ENCODE measurements at places on chromosomes 1 and 21.

DNA sequence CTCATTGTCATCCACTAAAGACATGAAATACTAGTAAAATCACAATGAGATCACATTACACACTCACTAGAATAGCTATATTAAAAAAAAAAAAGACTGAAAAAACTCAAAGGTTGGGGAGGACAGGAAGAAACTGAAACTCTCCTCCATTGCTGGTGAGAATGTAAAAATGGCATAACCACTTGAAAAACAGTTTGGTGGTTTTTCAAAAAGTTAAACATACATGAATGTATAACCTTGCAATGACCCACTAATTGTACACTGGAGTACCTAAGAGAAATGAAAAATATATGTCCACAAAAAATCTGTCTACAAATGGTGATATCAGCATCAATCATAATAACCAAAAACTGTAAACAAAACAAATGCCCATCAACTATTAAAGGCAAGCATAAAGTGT is 44.0 kb downstream of the NRIP1 start:
- DNase-seq = no peak

DNA sequence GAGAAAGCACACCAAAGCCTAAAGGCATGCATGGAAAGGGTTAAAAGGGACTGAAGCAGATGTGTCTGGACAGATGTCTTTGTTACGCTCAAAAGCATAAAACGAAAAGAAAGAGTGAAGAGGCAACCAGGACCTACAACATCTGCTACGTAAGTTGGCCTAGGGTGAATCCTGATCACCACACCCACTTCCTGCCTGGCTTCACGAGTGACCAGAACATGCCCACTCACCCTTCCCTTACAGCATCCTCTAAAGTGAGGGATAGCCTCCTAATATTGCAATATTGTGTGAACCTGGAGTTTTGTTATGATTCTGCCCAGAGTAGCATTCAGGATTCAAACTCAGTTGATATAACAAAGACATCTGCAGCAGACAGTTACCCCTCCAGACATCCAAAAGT is 10.6 kb upstream of the OLIG2 start:
- no peak for DNase-seq

- DNase-seq = no peak
Observed at GRCh38 chr1:221765527-221765926, 23.6 kb upstream of the DUSP10 start.

- no peak for DNase-seq
Observed at GRCh38 chr1:206000641-206001339, 2.4 kb downstream of the RAB7B start.

DNA sequence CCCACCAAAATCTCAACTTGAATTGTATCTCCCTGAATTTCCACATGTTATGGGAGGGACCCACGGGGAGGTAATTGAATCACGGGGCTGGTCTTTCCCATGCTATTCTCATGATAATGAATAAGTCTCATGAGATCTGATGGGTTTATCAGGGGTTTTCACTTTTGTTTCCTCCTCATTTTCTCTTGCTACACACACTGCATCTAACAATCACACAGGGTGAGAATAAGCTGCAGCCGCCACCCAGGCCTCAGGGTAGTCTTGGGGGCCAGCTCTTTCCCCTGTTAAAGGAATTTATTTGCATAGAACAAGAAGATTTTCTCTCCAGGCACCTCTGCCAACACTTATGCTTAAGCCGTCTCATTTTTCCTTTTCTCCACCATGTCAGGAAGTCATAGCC is 26.0 kb upstream of the GBP6 start:
- no peak for DNase-seq

- DNase-seq = no peak
Observed at GRCh38 chr1:240914506-240914905, 302.6 kb upstream of the GREM2 start.

GRCh38 chr1:66422804-66423203 is 111.1 kb upstream of the SGIP1 start:
- DNase-seq = no peak

DNA sequence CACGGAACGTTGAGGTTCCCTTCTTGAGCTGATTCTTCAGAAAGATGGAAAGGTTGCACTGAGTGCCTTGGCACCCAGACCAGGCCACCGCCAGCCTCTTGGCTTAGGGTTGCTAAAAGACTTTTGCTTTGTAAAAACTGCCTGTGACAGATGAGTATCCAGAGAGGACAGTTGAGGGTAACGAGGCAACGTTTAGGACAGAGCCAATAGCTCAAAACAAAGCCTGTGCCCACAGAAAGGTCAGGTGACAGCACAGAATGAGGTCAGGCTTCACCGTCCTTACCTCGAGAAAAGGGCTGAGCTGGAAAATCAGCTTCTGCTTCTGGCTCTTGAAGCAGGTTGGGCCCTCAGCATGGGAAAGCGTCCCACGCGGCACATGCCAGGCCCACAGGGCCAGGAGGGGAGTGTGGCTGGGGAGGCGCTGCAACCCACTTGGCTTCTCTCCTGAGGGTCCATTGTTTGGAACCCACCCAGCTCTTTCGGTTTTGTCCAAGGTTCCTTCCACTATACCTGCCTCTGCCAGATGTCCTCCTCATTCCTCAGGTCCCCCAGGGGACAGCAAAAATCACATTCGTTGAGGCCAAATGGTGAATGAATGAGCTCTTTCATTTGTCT is 55.5 kb downstream of the SCCPDH start:
- no peak for DNase-seq

- no peak for DNase-seq
Observed at GRCh38 chr21:36163750-36164741, 7.4 kb downstream of the DOP1B start.

DNA sequence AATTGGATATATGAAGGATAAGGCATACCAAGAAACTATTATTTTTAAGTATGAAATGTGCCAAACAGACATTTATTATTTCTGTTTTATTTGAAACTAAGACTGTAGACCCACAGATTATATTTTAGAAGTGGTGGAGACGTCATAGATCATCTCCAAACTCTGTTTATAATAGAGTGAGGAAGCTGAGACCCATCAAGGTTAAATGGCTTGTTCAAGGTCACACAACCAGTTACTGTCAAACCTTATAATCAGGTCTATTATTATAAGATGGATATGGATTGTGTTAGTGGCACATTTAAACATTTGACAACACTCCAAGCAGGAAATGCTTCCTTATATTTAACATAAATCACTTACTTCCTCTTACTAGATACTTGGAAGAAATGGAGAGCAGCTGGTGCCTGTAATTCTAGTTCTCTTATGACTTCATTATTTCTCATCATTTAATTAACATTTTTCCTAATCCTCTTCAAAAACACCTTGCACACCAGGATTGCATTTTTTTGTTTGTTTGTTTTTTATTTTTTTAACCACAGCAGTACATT is 117.0 kb downstream of the NEK7 start:
- DNase-seq = no peak

- DNase-seq = no peak
Observed at GRCh38 chr1:117656202-117656641, 50.4 kb downstream of the TENT5C start.

- no peak for DNase-seq
Observed at GRCh38 chr21:45126204-45126626, 51.8 kb downstream of the ADARB1 start.

DNA sequence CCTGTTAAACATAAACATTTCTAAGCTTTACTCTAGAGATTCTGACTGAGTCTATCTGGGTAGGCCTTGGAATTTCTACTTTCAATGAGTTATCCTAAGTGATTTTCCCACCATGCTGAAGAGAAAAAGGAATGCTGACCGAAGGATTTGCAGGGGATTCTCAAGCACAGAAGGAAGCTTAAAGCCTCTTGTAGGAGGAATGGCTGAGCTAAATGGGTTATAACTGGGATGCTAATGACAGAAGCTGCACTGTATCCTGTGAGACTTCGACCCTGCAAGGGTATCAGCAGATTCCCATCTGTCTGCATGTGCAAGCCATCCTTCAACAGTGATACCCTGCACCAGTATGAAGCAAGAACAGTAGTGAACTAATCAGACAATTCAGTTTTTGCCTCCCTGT is 35.4 kb downstream of the SLC35D1 start:
- DNase-seq = no peak

DNA sequence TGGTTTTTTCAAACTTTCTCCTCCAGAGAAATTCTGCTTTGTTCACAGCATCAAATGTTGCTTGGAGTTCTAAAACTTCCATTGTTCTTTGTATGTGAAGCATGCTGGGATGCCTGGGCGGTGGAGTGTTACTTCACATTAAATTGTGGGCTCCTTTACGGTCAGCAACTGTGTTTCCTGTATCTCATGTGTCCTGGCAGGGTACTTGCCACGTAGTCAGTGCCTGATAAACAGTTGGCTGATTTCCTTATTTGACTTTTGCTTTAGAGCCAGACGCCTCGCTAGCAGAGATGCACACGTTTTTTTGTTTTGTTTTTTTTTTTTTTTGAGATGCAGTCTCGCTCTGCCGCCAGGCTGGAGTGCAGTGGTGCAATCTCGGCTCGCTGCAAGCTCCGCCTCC is 96.7 kb downstream of the UCK2 start:
- no peak for DNase-seq

DNA sequence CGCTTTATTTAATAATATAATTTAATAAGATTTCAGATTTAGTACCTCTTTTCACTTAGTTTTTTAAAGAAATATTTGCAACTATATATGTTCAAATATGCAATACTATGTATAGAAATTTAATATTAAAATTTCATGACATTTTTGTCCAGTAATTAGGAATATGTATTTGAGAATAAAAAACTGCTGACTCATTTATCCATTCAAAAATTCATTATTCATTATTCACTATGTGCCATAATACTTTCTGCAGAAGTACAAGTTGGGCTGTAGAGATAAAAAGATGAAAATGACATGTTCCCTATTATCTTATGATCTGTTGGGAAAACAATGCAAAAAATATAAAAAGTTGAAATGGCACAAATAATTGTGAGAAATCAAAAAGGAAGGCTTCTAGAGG is 3.4 kb upstream of the C1orf53 start:
- DNase-seq = no peak

- DNase-seq = no peak
Observed at GRCh38 chr1:114355240-114355639, 155.8 kb downstream of the TRIM33 start.

DNA sequence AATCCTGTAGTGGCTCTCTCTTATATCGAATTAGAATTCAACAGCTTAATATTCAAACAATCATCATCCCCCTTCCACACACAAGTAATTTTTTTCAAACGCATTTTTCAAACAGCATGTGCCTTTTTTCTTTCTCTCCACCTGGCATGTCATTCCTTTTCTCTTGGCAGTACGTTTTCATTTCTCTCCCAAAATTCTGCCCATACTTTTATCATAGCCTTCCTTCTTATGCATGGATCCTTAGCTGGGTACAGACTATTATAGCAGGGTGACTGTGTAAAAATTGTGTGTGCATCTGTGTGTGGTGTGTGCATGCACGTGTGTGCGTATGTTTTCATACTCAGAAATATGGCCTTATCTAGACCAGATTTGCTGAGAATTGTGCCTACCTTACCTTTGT is 184.3 kb downstream of the ZC3H11B start:
- no peak for DNase-seq

DNA sequence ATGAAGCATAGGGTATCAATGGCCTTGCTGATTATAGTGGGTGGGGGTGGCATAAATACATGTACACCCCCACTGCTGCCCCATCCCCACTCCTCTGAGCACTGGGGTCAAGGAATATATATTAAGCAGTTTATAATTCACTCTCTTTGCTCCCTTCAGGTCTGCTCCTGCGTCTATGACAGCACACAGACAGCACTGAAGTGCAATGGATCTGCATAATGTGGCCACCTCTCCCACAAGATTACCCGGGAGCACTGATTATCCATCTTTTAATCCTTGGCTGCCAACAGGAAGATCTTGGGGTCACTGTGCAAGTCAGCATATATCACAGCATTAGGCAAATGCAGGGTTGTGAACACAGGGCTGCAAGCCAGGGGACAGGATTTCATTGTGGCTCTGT is 19.3 kb downstream of the RXRG start:
- no peak for DNase-seq

GRCh38 chr21:38948377-38949069 is 142.8 kb downstream of the ETS2 start:
- DNase-seq = no peak

DNA sequence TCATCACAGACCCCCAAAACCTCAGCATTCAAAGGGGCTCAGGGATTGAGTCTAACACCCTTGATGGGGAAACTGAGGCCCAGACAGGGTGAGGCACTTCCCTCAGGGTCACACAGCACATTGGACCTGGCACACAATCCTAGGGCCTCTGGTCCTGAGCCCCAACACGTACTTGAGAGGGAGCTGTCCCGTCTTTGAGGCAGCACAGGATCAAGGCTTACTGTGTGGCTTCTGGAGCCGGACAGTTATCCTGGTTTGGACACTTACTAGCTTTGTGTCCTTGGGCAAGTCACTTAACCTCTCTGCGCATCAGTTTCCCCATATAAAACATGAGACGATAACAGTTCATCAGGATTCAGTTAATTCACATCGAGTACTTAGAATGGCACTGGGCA is 26.5 kb downstream of the RUNX3 start:
- DNase-seq = no peak

DNA sequence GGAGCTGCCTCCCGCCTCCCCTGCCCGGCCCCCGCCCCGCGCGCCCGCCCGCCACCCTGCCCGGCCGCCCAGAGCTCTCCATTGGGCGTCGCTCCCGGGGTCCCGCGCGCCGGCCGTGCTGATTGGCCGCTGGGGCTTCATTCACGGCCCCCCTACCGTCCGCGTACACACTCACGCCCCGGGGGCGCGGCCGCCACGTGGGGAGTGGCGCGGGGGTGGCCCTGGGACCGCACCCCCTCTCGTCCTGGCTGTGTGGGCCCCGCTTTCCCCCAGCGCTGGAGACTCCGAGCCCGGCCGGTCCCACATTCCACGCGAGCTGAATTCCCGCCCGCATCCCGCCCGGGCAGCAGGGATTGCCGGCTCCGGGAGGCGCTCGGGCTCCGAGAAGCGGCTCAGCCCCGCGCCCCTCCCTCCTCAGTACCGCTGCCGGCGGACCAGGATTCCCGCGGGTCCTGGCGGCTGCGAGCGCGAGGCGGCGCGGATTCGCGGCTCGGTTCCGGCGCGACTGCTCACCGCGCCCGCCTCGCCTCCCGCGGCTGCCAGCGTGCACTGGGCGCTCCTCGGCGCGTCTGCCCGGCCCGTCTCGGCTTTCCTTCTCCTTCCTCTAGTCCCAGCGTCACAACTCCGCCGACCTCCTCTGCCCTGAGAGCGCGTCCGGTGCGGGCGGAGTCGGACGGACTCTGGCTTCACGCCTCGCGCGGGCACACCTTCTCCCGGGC is 450 bp upstream of the POU3F1 start:
- no peak for DNase-seq

GRCh38 chr1:169060043-169060722 is 46.3 kb upstream of the ATP1B1 start:
- no peak for DNase-seq

All from left renal pelvis (tissue), 4 donors.